ENCODE measurements at places on chromosomes 4 and X. TPM values are rescaled to one million over a fixed set of nuclear protein-coding genes. Genes with fewer than 3 reads are reported as not detected.

- H3K4me3 ChIP-seq = no peak overlapping the region
- DNase-seq = no peak
- H3K4me1 ChIP-seq = no peaks in the 10 kb centered on the region
- H3K27ac ChIP-seq = no peak overlapping the region
Measured at GRCh38 chrX:80879916-80880315, 70.2 kb upstream of the BRWD3 start.

The PLP2 gene
- total RNA-seq = 65.1 TPM

The ADRA2C gene
- total RNA-seq = 5.2 TPM

The FRMPD3 gene
- not detected for total RNA-seq

GRCh38 chr4:22531311-22532019 is 15.6 kb upstream of the ADGRA3 start:
- H3K27ac ChIP-seq = no peak overlapping the region
- DNase-seq = no peak
- H3K4me1 ChIP-seq = no peaks in the 10 kb centered on the region
- H3K36me3 ChIP-seq = no peaks in the 10 kb centered on the region
- no peaks in the 10 kb centered on the region for H3K27me3 ChIP-seq
- H3K4me3 ChIP-seq = no peak overlapping the region

DNA sequence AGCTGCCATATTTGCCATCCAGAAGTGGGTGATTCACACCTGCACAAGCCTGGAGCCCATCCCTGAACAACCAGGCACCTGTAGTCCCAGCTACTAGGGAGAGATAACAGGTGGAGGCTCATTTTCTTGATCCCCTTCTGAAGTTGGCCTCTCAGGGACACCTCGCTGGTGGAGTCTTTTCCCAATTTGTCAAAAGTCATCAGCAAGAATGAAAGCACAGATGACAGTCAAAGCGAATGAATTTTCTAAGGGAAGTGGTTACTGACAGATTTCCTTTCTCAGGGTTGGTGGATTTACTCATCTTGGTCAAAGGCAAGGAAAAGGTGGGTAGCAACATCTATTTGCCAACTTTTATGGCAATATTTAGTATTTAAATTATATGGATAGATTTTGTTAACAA is 36.5 kb downstream of the FGFBP1 start:
- H3K4me1 ChIP-seq = peaks cover 14% of the 10 kb centered on the region
- DNase-seq = no peak
- no peaks in the 10 kb centered on the region for H3K27me3 ChIP-seq

The COL25A1 gene
- total RNA-seq = 0.36 TPM

GRCh38 chr4:156326246-156326645 is 372.6 kb upstream of the CTSO start:
- DNase-seq = no peak
- H3K4me3 ChIP-seq = no peak overlapping the region
- no peaks in the 10 kb centered on the region for H3K36me3 ChIP-seq
- H3K27ac ChIP-seq = no peak overlapping the region
- H3K27me3 ChIP-seq = no peaks in the 10 kb centered on the region
- no peaks in the 10 kb centered on the region for H3K4me1 ChIP-seq

GRCh38 chrX:153414856-153415510 is 3.7 kb downstream of the ZFP92 start:
- H3K36me3 ChIP-seq = no peaks in the 10 kb centered on the region
- no peaks in the 10 kb centered on the region for H3K4me1 ChIP-seq
- no peaks in the 10 kb centered on the region for H3K27me3 ChIP-seq
- H3K27ac ChIP-seq = peak overlapping the region; percentile 40

DNA sequence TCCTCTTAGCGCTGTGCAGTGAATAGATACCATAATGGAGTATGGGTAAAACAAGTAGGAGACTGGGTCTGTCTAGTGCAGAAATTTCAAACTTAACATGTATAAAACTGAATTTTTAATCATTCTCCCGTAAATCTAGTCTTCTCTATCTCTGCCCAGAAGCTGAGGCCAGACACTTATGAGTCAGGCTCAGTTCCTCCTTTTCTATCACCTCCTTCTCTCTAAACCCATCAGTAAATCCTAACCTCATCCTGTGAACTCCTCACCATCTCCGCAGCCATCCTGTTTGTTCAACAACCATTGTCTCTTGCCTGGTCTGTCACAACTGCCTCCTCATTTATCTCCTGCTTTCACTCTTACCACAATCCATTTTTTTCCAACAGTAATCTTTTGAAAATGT is 19.8 kb upstream of the SGMS2 start:
- no peak overlapping the region for H3K4me3 ChIP-seq
- no peak for DNase-seq
- H3K4me1 ChIP-seq = no peaks in the 10 kb centered on the region
- no peak overlapping the region for H3K27ac ChIP-seq

The CCNA2 gene
- total RNA-seq = 2.1 TPM

DNA sequence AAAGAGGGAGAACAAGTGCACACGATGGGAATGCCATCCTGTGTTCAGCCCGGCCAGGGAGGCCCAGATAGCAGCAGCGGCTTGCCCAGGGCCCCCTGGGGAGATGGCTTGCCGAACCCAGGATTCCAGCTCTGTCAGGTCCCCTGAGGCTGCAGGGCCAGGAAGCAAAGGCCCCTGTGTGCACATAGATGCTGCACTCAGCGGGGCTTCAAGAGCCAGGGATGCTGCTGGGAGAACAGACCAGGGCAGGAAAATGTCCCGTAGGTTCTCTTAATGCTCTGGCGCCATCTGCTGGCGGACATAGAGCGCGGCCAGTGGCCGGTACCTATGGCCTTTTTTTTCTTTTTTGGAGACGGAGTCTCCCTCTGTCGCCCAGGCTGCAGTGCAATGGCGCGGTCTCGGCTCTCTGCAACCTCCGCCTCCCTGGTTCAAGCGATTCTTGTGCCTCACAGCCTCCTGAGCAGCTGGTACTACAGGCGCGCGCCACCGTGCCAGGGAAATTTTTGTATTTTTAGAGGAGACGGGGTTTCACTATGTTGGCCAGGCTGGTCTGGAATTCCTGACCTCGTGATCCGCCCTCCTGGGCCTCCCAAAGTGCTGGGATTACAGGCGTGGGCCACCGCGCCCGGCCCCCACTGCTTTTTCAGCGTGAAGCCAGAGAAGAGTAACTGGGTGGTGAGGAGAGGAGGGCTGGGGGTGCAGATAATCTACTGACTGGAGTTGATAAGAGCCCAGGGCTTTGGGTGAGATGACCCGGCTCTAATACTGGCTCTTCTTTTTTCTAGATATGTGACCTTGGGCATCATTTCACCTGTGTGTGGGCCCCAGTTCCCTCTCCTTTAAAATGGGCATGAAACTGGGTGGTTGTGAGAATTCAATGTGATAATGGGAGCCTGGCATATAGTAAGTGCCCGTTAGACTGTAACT is 22.5 kb downstream of the MED28 start:
- DNase-seq = peak; percentile 84
- no peaks in the 10 kb centered on the region for H3K27me3 ChIP-seq
- H3K4me1 ChIP-seq = peaks cover 3% of the 10 kb centered on the region
- H3K36me3 ChIP-seq = peaks cover 13% of the 10 kb centered on the region
- H3K27ac ChIP-seq = no peak overlapping the region

DNA sequence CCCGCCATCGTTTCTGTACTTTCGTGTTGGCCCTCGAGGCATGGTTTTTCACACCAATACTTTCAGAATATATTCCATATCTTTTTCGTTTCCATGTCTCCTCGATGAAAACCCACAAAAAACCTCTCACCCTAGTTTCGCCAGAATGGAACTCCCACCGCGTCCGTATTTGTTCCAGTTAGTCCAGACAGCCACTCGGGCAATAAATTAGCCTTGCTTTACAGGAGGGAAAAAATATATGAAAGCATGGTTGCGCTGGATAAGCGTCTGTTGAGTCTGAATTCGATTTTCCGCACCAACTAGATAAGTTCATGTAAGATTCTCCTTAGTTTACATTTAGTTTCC is 550 bp upstream of the CHM start:
- peaks cover 7% of the 10 kb centered on the region for H3K4me1 ChIP-seq
- DNase-seq = no peak
- H3K27ac ChIP-seq = peak overlapping the region; percentile 77
- H3K27me3 ChIP-seq = no peaks in the 10 kb centered on the region
- peak overlapping the region; percentile 56 for H3K4me3 ChIP-seq

The CLDN22 gene
- total RNA-seq = not detected

GRCh38 chrX:134718105-134718965 is 60.1 kb upstream of the PLAC1 start:
- H3K27ac ChIP-seq = peak overlapping the region; percentile 28
- no peaks in the 10 kb centered on the region for H3K27me3 ChIP-seq
- H3K36me3 ChIP-seq = no peaks in the 10 kb centered on the region
- peak; percentile 77 for DNase-seq
- no peak overlapping the region for H3K4me3 ChIP-seq

GRCh38 chrX:119237562-119237942 is 1.5 kb downstream of the PGRMC1 start:
- no peaks in the 10 kb centered on the region for H3K27me3 ChIP-seq
- H3K4me3 ChIP-seq = peak overlapping the region; percentile 73
- H3K36me3 ChIP-seq = no peaks in the 10 kb centered on the region
- peaks cover 9% of the 10 kb centered on the region for H3K4me1 ChIP-seq
- no peak for DNase-seq
- peak overlapping the region; percentile 88 for H3K27ac ChIP-seq

- no peak overlapping the region for H3K4me3 ChIP-seq
- H3K27me3 ChIP-seq = no peaks in the 10 kb centered on the region
- no peak overlapping the region for H3K27ac ChIP-seq
- no peaks in the 10 kb centered on the region for H3K4me1 ChIP-seq
- H3K36me3 ChIP-seq = no peaks in the 10 kb centered on the region
- no peak for DNase-seq
Measured at GRCh38 chr4:138475116-138475515, 233.0 kb upstream of the SLC7A11 start.

- no peak overlapping the region for H3K27ac ChIP-seq
- no peak for DNase-seq
- H3K4me3 ChIP-seq = no peak overlapping the region
- H3K4me1 ChIP-seq = no peaks in the 10 kb centered on the region
- H3K27me3 ChIP-seq = no peaks in the 10 kb centered on the region
Measured at GRCh38 chr4:26226629-26227376, 94.0 kb upstream of the RBPJ start.

The OCIAD2 gene
- 7.6 TPM for total RNA-seq

DNA sequence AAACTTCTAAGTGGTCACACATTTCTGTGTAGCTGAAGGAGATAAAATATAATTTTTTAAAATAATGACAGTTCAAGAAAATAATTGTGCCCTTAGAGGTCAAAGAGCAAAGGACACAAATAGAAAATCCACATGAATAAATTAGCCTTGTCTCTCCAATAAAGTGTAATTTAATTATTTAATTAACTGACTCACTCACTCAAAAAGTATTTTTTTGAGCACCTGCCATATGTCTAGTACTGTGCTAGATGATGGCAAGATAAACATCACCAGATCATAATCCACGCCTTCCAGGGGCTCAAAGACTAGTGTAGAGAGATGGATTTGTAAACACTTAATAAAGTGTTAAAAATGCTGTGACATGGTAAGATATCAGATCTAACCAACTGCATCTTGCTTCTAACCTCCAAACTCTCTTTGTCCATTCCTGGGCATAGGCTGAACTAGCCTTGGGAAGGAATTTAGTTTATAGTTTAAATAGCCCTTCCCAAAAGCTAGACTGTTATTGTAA is 112.5 kb downstream of the SCLT1 start:
- no peaks in the 10 kb centered on the region for H3K4me1 ChIP-seq
- no peak overlapping the region for H3K4me3 ChIP-seq
- no peaks in the 10 kb centered on the region for H3K27me3 ChIP-seq
- H3K27ac ChIP-seq = no peak overlapping the region
- no peaks in the 10 kb centered on the region for H3K36me3 ChIP-seq

The JADE1 gene
- total RNA-seq = 36.0 TPM

The NPY5R gene
- under 0.01 TPM for total RNA-seq

DNA sequence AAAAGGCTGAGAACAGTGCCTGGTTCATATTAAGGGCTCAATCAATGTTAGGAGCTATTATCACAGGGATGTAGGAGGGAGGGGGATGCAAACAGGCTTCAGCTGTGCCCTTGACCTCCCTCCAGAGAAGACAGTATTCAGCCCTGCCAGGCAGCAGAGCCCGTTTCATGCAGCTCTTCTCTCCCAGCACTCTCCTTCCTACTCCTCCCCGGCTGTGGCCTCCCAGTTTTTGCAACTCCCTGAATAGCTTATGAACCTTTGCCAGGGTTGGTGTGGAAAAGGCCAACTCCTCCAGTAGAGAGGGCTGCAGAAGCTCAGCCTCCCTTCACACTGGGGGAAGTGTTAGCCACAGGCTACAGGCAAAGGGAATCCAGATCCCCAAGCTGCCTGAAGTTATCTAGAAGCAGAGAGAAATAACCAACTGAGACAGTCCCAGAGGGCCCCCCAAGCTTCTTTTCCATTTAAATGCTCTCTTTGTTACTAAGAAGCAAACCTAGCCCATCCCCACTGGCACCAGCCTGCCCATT is 31.7 kb upstream of the APLN start:
- no peak for DNase-seq
- H3K4me1 ChIP-seq = no peaks in the 10 kb centered on the region
- H3K4me3 ChIP-seq = no peak overlapping the region
- H3K36me3 ChIP-seq = no peaks in the 10 kb centered on the region

GRCh38 chr4:13700021-13700857 is 72.7 kb upstream of the BOD1L1 start:
- H3K27ac ChIP-seq = no peak overlapping the region
- H3K4me3 ChIP-seq = no peak overlapping the region
- no peaks in the 10 kb centered on the region for H3K4me1 ChIP-seq
- no peaks in the 10 kb centered on the region for H3K36me3 ChIP-seq

The HSFX3 gene
- not detected for total RNA-seq

- peak overlapping the region; percentile 32 for H3K27ac ChIP-seq
- peak; percentile 67 for DNase-seq
- no peak overlapping the region for H3K4me3 ChIP-seq
- H3K4me1 ChIP-seq = no peaks in the 10 kb centered on the region
- H3K36me3 ChIP-seq = no peaks in the 10 kb centered on the region
Measured at GRCh38 chrX:3697701-3698279, 15.7 kb downstream of the PRKX start.

All from sigmoid colon (tissue), 7 donors.